ENCODE measurements at places on chromosomes 7 and 10. TPM values are rescaled to one million over a fixed set of nuclear protein-coding genes. Genes with fewer than 3 reads are reported as not detected.

Gene PHKG1
- not detected for total RNA-seq

Gene BHLHA15
- 0.94 TPM for total RNA-seq

Gene DNAJC30
- total RNA-seq, result 1.0 TPM

Gene CPVL
- total RNA-seq, result 18.2 TPM

Gene SPDYE2B
- not detected for total RNA-seq

Gene VPS37D
- total RNA-seq, result 9.2 TPM

Gene SLC26A3
- not detected for total RNA-seq

Gene LDB3
- total RNA-seq, result not detected

Gene RARRES2
- total RNA-seq, result 161 TPM

Gene UCMA
- not detected for total RNA-seq

Gene GFRA1
- total RNA-seq, result 112 TPM

Gene WDFY4
- total RNA-seq, result not detected

Gene CEP41
- 11.3 TPM for total RNA-seq

Gene LAMB1
- 329 TPM for total RNA-seq

Gene NAT16
- total RNA-seq, result not detected

Gene DYNC1I1
- total RNA-seq, result 0.52 TPM

Gene EFCAB10
- total RNA-seq, result 0.35 TPM

Gene CHST15
- 38.3 TPM for total RNA-seq

Gene LRIT1
- not detected for total RNA-seq

Gene NEUROG3
- total RNA-seq, result not detected

Gene TMEM72
- not detected for total RNA-seq

Gene PPP1R9A
- 32.8 TPM for total RNA-seq

Gene AGR2
- 18.6 TPM for total RNA-seq

Gene GRM3
- total RNA-seq, result not detected

Gene GNB2
- total RNA-seq, result 120 TPM

Gene HOXA4
- 0.17 TPM for total RNA-seq

Gene NRCAM
- total RNA-seq, result 116 TPM

Gene AMPH
- total RNA-seq, result 0.17 TPM

Gene IL2RA
- total RNA-seq, result not detected

Gene SLC13A4
- not detected for total RNA-seq

Gene KCNH2
- total RNA-seq, result 1.2 TPM

Gene HOXA13
- under 0.01 TPM for total RNA-seq

Gene HOXA9
- total RNA-seq, result 70.8 TPM

Gene CPN1
- total RNA-seq, result not detected

Gene CYP3A4
- total RNA-seq, result not detected

All from renal cortical epithelial cell (primary cell).